ENCODE measurements at places on chromosomes 16 and 17. TPM values are rescaled to one million over a fixed set of nuclear protein-coding genes. Genes with fewer than 3 reads are reported as not detected.

DNA sequence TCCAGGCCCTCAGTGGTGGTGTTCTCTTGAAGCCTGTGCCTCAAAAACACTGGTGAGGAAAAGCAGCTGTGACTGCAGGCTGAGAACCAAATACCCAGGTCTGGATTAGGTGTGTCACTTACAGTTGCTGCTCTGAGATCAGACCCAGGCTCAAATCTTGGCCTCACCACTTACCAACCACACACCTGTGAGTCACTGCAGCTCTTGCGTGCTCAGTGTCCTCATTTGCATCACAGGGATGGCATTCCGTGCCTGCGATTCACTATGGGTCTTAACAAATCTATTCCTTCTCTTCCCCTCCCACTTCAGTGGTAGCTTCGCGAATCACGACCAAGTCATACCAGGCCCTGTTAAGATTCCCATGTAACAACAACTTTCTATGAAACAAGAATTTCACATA is 233.4 kb upstream of the HSBP1 start:
- peaks cover 2% of the 10 kb centered on the region for H3K36me3 ChIP-seq
- no peak overlapping the region for H3K4me3 ChIP-seq
- no peak overlapping the region for H3K27ac ChIP-seq
- peaks cover 3% of the 10 kb centered on the region for H3K27me3 ChIP-seq
- DNase-seq = no peak

DNA sequence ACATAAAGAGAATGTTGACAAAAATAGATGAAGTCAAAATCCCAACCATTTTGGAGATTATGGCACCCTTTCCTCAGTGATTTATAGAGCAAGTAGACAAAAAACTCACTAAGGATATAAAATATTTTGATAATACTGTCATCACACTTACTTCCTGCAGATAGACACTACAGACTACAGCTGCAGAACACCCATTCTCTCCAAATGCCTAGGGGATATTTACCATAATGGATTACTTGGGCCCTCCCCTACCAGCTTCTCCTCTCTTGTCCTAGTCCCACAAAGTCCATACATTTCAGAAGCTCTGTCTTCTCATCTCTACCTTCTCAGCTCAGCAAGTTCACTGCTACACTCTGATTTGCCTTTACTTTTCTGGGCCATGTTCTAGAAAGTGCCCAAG is 37.2 kb upstream of the CCNF start:
- peaks cover 3% of the 10 kb centered on the region for H3K36me3 ChIP-seq
- peaks cover 3% of the 10 kb centered on the region for H3K27me3 ChIP-seq
- no peaks in the 10 kb centered on the region for H3K4me1 ChIP-seq
- no peak overlapping the region for H3K4me3 ChIP-seq
- no peak for DNase-seq

CD300E gene
- total RNA-seq = not detected

DNA sequence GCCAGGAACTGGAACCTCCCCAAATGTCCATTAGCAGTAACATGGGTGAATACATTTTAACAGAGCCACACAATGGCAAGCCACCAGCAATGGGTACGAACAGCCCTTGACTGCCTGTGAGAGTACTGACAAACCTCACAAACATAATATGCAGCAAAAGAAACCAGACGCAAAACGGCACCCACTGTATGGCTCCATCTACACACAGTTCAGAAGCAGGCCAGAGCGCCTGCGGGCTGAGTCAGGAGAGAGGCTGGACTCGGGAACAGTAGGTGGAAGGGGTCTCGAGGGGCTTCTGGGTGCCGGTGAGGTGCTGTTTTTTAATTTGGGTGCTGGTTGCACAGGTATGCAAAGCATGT is 77.4 kb upstream of the TOB1 start:
- H3K36me3 ChIP-seq = no peaks in the 10 kb centered on the region
- peaks cover 37% of the 10 kb centered on the region for H3K4me1 ChIP-seq
- peak overlapping the region; percentile 84 for H3K4me3 ChIP-seq
- H3K27me3 ChIP-seq = no peaks in the 10 kb centered on the region
- H3K27ac ChIP-seq = peak overlapping the region; percentile 94

All from naive thymus-derived CD8-positive, alpha-beta T cell (primary cell).